Endodermal cell (in vitro differentiated cells): ENCODE measurements at places on chromosomes 5 and 9.

DNA sequence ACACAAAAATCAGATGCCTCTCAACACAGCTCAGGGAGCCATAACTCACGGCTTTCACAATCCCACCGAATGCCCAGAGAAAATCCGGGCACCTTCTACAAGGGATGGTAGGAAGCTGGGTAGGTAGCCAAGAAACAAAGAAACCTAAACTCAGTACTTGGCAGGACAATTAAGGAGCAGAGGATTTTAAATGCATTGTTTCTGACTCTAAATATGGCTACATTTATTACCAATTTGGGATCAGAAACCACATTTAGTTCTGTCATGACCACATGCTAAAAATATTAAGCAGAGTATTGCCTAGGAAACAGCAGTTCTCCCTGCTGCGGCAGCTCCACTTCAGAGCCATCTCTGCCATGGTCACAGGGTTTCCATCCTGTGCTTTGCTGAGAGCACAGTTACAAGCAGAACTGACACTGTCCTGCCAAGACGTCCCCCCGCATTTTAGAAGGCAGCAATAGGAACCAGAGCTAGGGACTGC is 57.5 kb downstream of the SIL1 start:
- DNase-seq, result no peak

- no peak for DNase-seq
Measured at GRCh38 chr5:99948850-99949249, 586.3 kb upstream of the FAM174A start.

DNA sequence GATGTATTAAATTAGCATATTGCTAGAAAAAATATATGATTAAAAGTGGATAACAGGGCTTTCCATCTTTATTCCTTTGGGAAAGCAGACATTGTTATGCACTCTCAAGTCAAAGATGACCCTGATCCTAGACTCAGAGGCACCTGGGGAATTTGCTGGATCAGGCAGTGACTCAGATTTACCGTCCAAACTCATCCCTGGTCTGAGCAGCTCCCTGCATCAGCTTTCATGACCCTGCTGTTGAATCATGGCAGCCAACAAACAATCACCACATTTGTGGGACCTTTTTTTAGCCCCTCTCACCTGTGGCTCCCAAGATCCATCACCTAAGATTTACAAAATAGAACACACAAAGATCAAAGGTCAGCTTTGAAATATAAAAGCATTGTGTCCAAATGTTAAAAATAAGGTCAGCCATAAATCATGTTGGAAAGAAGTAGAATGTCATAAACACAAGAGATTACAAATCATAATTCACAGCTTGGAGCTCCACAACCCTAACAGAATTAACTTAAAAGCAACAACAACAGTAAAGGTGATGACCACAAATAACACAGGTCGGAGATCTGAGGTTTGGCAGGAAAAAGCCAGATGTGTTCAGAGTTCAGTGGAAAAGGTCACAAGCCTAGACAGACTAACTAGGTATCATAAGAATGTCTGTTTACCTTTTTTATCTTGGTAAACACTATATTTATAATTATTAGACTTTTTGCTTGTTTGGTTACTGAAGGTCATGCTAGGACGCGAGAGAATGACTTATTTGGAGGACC is 55.5 kb downstream of the ZFAND5 start:
- DNase-seq, result no peak

- no peak for DNase-seq
Measured at GRCh38 chr5:38695021-38695958, 138.8 kb upstream of the LIFR start.

DNA sequence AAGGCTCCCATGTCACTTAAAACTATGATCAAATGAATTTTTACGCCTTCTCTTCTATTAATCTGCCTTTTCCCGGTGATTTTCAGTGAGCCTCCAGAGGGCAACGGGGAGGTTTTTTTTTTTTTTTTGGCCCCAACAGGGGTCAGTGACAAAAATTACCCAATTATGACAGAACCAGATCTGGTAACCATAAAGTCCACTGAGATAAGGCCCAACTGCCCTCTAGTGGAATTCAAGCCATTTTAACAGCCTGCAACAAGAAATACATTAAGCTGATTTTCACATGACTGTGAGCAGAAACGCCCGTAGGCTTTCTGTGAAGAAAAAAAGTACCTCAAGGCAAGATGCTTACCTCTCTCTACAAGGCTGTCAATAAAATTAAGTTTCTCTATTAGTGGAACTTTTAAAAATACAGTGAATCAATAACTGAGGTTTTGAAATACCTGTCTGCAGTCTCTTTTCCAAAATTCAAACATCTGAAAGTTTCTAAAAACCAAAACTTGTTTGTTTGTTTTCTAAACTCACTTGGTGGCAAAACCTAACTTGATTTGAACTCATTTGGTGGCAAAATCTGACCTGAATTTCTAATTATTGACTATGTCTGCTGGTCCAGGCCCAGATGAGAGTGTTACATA is 49.7 kb upstream of the FST start:
- DNase-seq, result no peak

DNA sequence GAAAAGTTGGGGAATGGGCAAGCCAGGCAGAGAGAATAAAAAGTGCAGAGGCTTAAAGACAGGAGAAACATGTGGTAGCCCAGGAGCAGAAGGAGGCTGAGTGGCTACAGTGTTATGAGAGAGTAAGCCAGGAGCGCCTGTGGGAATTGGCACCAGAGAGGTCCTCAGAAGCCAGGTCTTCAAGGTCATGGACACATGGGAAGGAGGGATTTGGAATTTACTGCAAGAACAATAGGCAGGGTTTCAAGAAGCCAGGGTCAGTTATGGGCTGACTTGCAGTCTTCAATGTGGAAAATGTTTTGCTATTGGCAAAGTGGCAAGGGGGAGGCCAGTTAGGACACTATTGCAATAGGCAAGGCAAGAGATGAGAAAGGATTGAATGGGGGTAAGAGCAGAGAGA is 29.3 kb downstream of the ERAP1 start:
- no peak for DNase-seq
